Gastrocnemius medialis (tissue), 4 donors: ENCODE measurements at places on chromosomes 1 and 21. TPM values are rescaled to one million over a fixed set of nuclear protein-coding genes. Genes with fewer than 3 reads are reported as not detected.

Gene LCE2B
- not detected for total RNA-seq

Gene CELA2A
- total RNA-seq, result not detected

Gene SLC44A5
- 0.58 TPM for total RNA-seq

Gene TSACC
- total RNA-seq, result not detected

Gene VWA5B1
- total RNA-seq, result not detected

Gene ITLN2
- not detected for total RNA-seq

Gene FMN2
- not detected for total RNA-seq

Gene TSPAN1
- 2.9 TPM for total RNA-seq

Gene KMO
- 0.16 TPM for total RNA-seq

Gene PRKACB
- 4.2 TPM for total RNA-seq

Gene FNDC10
- total RNA-seq, result 0.20 TPM
